ENCODE measurements at places on chromosomes 12 and 14.
A peak's percentile ranks its signal among the peaks of the same experiment; 100 is the strongest.

- no peak for DNase-seq
Observed at GRCh38 chr14:105947599-105947998, 421.2 kb downstream of the TMEM121 start.

GRCh38 chr12:91967590-91967989 lies 178.1 kb downstream of the BTG1 start:
- DNase-seq: no peak

- no peak for DNase-seq
Observed at GRCh38 chr12:30967026-30967425, 40.5 kb downstream of the TSPAN11 start.

DNA sequence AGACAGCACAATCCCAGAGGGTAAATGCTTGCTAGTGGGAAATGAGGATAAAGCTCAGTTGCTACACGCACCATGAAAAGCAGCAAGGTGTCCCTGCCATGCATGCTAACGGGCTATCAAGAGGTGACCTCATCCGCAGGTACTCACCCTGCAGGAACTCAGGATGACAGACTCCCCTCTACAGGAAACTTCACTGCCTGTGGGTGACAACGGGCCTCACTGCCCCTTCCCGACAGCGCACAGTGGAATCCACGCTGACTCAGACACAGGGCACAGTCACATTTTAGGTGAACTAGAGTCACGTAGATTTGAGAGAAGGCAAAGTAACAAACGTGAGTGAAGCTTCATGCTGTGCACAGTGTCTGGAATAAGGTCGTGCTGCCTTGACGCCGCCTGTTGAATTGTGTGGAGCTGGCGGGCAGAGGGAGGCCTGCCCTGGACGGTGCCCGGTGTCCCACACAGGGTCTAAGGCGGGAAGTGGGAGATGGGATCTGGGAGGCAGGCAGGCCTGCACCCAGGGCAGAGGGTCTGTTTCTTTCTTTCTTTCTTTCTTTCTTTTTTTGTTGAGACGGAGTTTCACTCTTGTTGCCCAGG lies 331.8 kb downstream of the TMEM132D start:
- no peak for DNase-seq

GRCh38 chr14:92974541-92975345 lies 51.8 kb downstream of the CHGA start:
- DNase-seq: no peak

GRCh38 chr14:68284834-68285233 lies 465.3 kb downstream of the RAD51B start:
- no peak for DNase-seq

- peak; percentile 85 for DNase-seq
Observed at GRCh38 chr12:108616941-108617858, 16.5 kb downstream of the SELPLG start.

DNA sequence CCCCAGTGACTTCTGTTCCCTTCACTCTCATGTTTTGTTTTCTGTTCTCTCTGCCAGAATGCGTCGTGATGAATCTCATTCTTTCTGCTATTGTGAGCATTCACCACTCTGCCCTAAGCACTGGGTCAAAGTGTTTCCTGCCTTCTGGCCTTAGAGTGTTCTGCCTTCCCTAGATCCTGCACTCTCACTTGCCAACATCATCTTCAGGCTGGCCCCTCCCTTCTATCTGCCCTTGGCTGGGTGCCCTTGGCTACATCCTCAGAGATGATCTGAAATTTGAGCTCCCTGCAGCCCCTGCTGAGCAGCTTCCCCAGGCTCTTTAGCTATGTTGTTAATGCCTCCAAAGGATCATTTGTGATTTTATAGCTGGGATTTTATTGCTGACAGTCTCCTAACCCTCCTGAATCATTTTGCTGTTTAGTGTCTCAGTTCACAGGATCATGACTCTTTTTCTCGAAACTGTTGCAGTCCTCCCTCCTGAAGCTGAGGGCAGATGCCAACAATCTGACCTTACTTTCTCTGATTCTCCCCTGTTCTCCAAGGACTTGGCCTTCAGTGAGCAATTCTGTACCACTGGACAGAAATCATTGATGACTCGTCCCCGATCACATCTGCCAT lies 4.5 kb downstream of the DHRS2 start:
- no peak for DNase-seq

DNA sequence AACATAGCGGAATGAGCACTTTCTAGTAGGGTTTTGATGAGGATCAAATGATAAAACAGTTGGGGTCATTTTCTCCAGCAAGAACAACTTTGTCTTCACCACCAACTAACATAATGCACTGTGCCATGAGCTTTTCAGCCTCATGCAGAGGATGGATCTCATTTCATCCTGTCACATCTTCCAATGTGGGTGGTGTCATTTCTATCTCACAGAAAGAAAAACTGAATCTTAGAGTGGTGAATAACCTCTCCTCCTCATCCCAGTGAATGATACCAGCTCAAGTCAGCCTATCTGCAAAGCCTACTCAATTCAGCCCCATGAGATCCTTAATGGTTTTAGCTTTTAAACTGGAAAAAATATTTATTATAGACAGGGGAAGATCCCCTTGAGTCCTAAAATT lies 1147.2 kb downstream of the VRK1 start:
- no peak for DNase-seq

GRCh38 chr12:124713436-124714082 lies 146.1 kb upstream of the NCOR2 start:
- peak; percentile 49 for DNase-seq

DNA sequence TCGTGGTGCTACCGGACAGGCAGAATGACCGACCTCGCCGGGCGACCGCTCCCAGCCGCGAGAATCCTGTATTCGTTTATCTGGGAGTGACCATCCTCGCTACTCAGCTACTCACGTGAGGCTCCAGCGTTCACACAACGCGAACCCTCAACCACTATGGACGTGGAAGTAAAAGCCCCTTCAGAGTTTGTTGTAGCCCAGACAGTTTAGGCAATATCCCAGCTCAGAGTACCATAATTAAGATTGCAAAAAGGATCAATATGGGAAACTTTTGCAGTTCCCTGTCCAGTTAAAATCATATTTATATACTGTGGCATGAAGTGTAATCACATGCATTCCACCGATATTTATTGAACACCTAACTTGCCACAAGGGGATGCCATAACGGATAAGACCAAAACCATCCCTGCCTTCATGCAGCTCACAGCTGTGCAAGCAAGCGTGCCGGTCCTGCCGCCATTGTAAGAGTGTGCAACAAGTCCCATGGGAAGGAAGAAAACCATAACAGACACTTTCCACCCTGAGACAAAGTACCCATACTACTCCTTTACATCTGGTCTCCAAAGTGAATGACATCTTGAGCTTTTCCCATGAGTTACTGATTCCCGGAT lies 938 bp upstream of the MAX start:
- no peak for DNase-seq

- no peak for DNase-seq
Observed at GRCh38 chr12:128657378-128657777, 166.4 kb downstream of the SLC15A4 start.

DNA sequence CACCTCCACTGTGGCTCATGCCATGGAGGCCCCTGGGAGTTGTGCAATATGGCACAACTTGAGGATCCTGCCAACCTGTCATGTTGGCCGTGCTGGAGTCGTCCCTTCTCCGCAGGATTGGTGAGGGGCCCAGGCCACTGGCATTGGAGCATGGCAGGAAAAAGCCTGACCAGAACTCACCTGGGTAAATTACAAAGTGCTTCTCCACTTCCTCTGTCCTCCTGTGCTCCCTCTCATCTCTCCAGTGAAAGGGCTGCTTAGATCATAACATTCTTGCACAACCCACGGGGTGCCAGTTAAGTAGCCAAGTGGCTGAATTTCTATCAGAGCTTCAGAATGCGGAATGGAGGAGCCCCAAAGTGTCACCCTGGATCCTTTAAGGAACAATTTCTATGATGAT lies 381.0 kb downstream of the DPF3 start:
- DNase-seq: no peak

GRCh38 chr14:53888535-53889386 lies 67.9 kb downstream of the BMP4 start:
- DNase-seq: no peak

DNA sequence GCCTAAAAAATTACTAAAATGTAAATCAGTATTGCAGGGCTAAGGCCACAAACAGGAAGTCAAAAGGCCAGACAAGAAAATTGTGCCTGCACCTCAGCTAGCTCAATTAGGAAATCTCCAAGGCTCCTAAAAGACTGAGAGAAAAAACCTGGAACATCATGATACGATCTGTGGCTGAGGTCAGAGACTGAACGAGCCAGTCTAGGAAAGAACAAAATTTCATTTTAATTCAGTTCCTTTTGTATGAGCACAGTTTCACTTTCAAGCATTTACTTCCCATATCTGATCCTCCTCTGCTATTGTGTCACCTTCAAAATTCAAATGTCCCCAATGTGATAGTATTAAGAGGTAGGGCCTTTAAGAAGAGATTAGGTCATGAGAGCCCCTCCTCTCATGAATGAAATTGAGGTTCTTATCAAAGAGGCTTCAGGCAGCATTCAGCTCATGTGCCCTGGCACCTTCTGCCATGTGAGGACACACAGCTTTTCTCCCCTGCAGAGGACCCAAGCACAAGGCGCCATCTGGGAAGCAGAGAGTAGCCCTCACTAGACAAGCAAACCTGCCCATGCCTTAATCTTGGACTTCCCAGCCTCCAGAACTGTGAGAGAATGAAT lies 14.8 kb downstream of the PRKAB1 start:
- no peak for DNase-seq

- DNase-seq: no peak
Observed at GRCh38 chr12:41552588-41552987, 364.5 kb downstream of the PDZRN4 start.

DNA sequence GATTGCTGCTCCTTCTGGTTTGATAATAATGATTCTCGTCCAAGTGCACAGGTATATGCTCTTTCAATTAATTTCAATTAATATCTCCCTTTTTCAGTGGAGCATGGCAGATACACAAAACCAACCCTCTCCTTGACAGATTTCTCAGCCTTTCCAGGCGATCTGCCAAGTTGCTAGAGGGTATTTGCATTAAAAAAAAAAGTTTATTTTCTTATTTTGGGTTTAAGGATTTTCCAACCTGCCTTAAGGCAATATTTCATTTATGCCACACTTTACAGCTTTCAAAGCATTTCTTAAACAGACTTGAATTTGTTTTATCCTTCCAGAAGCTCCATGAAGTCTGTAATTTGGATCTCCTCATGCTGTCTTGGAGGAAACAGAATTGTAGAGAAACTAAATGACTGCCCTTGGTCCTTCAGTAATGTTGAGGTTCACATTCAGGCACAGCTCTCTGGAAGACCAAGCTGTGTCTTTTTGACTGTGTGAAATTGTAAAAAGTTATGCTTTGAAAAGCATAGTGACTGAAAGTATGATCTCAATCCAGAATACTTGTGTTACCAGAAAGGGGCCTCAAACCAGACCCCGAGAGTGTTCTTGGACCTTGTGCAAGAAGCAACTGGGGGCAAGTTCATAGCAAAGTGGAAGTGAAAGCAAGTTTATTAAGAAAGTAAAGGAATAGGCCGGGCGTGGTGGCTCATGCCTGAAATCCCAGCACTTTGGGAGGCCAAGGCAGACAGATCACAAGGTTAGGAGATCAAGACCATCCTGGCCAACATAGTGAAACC lies 2.3 kb downstream of the DGLUCY start:
- DNase-seq: no peak

DNA sequence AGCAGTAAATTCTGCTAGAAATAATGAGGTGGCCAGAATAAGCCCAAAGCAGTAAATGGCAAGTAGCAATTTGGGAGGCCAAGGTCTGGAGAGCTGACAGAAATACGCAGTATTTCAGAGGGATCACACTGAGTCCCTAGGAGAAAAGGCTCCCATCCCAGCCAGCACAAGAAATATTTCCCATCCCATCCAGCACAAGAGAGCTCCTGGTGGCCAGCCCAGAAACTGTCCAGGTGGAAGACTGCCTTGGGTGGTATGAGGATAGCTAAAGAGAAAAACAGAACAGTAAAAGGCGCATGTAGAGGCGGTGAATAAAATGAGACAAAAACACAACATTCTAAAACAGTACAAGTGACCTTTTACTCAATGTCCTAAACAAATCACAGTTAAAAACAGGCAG lies 120.7 kb downstream of the HECTD4 start:
- DNase-seq: no peak

- DNase-seq: no peak
Observed at GRCh38 chr12:71085575-71085974, 72.2 kb downstream of the TSPAN8 start.

- no peak for DNase-seq
Observed at GRCh38 chr14:30243805-30244204, 315.2 kb upstream of the G2E3 start.

DNA sequence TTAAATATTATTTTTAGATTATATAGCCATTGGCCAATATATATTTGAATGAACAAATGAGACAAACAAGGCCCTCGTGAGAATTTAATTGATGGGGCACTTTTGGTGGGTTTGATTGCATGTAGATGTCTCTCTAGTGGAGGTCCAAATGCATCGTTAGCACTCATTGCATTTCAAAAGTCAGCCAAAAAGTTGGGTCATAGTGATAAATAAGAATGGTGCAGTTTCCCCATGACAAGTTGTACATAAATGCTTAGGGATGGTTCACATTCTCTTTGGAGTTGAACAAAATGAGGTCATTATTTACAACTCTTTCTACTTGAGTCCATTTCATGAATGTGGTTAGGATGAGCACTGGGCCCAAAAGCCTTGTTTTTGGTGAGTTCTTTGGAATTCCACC lies 1.0 kb downstream of the BEST3 start:
- DNase-seq: no peak

- no peak for DNase-seq
Observed at GRCh38 chr12:130677957-130678558, 38.0 kb downstream of the RIMBP2 start.

GRCh38 chr12:110224379-110225304 lies 56.4 kb upstream of the ATP2A2 start:
- DNase-seq: no peak

GRCh38 chr12:121762269-121762668 lies 31.2 kb downstream of the RHOF start:
- DNase-seq: no peak

- DNase-seq: no peak
Observed at GRCh38 chr14:58946431-58946830, 242.0 kb upstream of the DAAM1 start.

DNA sequence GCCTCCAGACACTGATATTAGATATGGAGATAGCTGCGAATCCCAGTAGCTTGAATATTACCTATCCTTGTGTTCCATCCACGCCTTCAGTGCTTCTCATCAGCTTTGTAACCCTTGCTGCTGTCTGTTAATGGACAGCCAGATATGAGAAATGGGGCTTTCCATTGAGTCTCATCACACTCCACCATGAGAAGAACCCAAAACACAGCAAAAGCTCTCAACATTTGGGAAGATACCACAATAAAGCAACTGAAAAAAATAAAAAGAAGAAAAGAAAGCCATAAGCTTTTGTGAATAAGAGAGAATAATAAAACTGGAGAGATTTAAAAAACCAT lies 225.4 kb downstream of the GALC start:
- no peak for DNase-seq

GRCh38 chr12:20211981-20212421 lies 156.3 kb upstream of the PDE3A start:
- no peak for DNase-seq

GRCh38 chr12:63967358-63968145 lies 123.1 kb downstream of the SRGAP1 start:
- DNase-seq: no peak

GRCh38 chr12:99271071-99271470 lies 376.5 kb upstream of the GARIN6 start:
- DNase-seq: no peak

All from stimulated activated CD8-positive, alpha-beta memory T cell treated with anti-CD3 and anti-CD28 coated beads, Interleukin-15, amount 100 ng/mL, for 48 hours (primary cell).